NCI-H187 (cell line): ENCODE measurements at places on chromosomes 13 and 19.

GRCh38 chr19:50875795-50876422, 2.7 kb downstream of the KLK2 start:
- DNase-seq, result no peak

- DNase-seq, result no peak
Observed at GRCh38 chr19:58558623-58559274, 338 bp upstream of the UBE2M start.

- no peak for DNase-seq
Observed at GRCh38 chr13:110682746-110683145, 23.2 kb downstream of the CARS2 start.

DNA sequence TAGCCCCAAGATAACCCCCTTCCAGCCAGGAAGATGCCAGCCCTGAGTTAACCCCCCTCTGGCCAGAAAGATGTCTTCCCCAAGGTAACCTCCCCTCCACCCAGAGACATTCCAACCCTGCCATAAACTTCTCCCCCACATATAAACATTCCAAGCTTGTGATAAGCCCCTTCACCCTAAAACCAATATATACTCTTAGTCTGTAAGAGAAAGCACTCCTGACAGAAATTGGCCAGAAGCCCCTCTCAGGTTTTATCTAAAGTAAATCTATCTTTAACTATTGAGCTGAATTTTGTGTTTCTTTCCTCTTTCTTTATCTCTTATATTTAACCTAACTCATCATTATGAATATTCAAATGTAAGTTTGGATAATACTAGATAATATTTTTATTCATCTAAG, 1775.8 kb upstream of the MIR17HG start:
- no peak for DNase-seq

- no peak for DNase-seq
Observed at GRCh38 chr13:66543780-66544179, 686.4 kb downstream of the PCDH9 start.

DNA sequence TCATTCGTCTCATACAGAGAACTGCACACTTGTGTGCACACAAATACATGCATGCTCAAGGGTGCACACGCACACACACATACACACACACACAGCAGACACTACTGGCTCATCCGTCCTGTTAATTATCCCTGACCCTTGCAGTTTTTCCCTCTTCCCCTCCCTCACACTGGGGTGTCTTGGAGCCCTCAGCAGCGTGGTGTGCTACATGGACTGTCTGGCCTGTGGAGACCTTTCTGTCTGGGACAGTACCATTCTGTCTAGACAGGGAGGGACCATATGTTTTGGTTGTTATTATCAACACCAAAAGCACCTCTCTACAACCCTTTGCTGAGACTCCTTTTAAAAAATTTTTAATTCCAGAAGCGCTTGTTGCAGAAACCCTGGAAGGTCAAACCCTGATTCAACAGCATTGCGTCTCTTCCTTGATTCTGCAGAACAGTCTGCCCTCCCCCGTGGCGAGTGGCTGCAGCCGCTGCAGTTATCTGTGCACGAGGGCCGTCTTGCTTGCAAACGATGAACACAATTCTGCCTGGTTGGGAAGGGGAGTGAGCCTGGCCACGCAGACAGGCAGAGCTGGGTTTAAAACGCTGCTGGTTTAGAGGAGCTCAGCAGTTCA, 374.0 kb downstream of the IRS2 start:
- DNase-seq, result peak; percentile 84

DNA sequence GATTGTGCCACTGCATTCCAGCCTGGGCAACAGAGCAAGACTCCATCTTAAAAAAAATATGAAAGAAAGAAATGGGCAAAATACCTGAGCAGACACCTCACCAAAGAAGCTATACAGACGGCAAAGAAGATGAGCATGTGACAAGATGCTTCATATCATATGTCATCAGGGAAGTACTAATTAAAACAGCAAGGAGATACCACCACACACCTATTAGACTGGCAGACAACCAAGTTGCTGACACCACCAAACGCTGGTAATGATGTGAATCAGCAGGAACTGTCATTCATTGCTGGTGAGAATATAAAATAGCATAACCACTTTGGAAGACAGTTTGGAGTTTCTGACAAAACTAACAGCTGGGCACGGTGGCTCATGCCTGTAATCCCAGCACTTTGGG, 11.5 kb upstream of the TFDP1 start:
- DNase-seq, result no peak

DNA sequence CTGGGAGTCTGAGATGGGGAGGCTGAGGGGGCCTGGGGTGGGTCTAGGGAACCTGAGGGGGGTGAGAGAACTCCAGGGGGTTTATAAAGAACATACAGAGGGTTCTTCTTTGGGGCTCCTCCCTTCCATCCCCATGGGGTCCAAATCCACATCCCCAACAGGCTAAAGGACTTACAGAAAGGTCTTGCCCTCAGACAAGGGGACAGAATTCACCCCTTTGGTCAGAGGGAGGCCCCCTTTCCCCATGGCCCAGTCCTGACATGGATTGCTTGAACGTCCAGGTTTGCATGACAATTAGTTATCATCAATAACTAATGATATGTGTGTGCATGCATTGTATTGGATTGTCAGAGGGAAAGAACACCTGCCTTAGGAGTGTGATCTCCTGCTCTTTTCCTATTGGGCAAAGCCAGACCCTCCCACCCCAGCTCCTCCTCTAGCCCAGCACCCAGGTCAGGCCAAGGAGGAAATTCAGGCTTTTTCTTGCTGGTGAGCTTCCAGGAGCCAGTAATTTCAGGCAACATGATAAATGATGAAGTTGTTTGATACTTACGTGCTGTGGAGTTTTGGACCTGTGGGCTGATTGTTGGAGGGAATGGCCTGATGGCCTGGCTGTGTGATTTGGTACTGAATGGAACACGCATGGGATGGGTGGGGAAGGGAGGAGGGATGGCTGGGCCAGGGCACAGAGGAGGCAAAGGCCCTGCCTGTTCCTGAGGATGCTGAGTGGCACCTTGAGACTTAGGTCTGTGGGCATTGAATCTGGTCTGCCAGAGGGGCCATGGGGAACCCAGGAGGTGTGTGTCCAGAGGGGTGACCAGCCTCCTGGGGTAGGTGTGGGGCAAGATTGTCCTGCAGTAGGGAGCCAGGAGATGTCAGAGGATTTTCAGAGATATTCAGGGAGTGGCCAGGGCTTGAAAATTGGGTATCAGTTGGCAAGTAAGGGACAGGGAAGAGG, 1.1 kb downstream of the KLHL26 start:
- no peak for DNase-seq

DNA sequence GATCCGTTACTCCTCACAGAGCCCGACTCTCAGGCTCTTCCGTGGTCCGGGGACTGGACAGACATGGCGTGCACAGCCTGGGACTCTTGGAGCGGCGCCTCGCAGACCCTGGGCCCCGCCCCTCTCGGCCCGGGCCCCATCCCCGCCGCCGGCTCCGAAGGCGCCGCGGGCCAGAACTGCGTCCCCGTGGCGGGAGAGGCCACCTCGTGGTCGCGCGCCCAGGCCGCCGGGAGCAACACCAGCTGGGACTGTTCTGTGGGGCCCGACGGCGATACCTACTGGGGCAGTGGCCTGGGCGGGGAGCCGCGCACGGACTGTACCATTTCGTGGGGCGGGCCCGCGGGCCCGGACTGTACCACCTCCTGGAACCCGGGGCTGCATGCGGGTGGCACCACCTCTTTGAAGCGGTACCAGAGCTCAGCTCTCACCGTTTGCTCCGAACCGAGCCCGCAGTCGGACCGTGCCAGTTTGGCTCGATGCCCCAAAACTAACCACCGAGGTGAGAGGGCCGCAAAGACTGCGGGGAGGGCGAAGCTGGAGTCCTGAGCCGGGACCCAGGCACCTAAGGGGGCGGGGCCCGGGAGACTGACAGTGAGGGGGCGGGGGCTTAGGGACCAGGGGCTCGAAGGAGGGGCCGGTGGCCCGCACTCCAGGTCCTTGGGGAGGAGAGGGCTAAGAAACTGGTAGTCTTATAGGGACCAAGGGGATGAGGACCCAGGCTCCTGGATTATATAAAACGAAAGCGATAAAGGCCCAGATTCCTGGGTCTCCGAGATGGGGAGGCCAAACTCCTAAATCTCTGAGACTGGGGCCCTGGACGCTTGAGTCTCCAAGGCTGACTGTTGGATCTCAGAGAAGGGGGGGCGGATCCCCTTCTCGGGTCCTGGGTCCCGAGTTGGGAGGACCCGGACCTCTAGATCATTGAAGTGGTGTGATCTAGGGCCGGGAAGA, 2.0 kb downstream of the ETV2 start:
- peak; percentile 86 for DNase-seq

DNA sequence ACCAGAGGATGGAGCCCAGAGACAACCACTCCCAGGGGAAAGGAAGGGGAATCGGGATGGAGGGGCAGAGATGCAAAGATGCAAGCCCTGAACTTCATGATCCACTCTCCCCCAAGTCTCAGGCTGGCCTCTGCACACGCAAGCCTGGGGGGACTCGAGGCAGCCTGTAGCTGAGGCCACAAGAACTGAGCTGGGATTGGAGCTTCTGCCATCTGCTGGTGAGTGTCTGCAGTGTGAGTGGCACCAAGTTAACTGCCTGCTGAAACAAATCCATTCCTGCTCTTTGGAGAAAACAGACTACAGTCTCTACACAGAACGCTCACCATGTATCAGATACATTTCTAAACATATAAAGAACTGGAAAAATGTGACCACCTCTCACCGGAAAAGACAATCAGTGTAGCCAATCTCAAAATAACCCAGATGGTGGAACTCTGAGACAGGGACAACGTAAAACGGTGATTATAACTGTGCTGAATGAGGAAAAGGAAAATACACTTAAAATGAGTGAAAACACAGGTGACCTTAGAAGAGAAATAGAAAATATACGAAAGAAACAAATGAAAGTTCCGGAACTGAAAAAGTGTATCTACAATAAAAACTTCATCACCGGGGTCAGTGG, 62.1 kb downstream of the KLF2 start:
- no peak for DNase-seq

DNA sequence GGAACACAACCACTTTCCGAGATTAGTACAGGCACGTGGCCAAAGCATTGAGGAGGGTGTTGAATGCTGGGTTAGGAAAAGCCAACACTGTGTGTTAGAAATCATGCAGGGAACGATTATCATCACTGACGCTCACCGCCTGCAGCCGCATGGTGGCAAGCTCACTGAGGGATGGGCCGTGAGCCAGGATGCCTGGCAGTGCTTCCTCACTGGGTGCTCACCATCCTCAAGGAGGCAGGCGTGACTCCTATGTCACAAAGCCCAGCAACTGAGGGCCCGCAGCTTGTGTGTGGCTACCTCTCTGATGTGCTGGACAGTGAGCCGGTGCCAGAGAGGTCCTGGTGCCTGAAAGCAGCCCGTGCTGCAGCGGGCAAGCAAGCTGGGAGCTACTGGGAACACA, 30.4 kb upstream of the TIMM44 start:
- DNase-seq, result no peak

DNA sequence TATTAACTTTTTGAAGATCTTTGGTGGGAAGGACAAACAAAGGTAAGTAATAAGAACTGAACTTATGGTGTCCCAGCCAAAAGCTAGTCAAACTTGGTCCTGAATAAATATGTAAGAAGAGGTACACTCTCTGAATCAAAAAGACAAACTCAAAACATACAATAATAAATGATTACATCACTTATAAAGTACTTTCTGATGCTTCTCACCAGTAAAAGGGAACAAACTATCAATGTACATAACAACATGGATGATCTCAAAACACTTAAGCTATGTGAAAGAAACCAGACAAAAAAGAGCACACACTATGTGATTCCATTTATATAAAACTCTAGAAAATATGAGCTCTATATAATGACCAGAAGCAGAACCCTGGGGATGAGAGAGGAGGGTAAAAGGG, 138.3 kb downstream of the VWA8 start:
- DNase-seq, result no peak

DNA sequence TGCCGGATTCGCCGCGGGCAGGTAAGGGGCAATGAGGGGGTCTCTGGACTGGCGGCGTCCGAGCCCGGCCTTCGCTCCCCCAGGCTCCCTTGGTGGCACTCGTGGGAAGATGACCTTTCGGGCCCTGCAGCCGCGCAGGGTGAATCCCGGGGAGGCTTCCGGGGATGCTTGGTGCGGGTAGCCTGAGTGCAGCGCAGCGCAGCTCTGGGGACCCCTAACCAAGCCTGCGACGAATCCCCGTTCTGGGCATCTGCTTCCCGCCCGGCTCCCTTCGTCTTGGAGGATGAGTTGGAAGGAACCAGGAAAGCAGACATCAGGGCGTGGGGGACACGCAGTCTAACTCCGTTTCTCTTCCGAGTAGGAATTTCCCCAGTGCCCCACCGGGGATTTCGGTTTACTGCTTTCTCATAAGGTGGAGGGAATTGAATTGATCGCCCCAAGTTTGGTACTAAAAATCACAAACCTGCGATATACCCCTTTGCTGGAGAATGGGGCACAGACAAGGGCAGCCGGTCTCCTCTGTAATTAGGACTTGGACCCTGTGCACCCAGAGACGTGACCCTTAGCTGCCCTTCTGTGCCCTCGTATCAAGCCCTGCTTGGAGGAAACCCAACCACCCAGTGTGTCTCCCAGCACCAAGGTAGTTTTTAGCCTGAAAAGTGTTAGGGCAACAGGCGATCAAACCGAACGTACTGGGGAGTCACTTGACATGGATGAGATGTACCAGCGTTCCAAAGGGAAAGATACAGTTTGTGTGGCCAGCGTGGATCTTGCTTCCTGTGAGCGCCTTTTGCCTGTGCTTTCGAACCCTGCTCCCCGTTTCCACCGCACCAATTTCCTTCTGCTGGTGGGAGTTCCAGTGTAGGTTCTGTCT, 1.0 kb downstream of the GPC5 start:
- no peak for DNase-seq

DNA sequence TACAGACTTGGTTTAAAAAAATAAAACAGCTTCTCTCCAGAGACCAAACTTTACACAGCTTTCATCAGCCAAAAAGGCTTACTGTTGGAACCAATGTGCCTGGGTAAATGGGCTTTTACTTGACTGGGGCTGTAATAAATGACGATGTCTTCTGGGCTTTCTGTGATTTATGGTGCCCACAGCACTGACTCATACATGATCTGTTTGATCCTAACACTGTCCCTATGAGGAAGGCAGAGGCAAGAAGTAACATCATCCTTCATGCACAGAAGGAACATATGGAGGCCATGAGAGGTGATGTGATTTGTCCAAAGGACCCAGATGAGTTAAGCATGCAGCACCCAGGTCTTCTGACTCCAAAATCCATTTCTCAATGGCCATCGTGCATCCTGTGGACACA, 77.4 kb downstream of the DOCK9 start:
- no peak for DNase-seq

GRCh38 chr13:32381539-32381938, 46.4 kb downstream of the N4BP2L1 start:
- DNase-seq, result no peak

GRCh38 chr13:87078947-87079795, 592.0 kb upstream of the SLITRK5 start:
- DNase-seq, result no peak

- no peak for DNase-seq
Observed at GRCh38 chr13:25335856-25336255, 34.4 kb downstream of the NUP58 start.

DNA sequence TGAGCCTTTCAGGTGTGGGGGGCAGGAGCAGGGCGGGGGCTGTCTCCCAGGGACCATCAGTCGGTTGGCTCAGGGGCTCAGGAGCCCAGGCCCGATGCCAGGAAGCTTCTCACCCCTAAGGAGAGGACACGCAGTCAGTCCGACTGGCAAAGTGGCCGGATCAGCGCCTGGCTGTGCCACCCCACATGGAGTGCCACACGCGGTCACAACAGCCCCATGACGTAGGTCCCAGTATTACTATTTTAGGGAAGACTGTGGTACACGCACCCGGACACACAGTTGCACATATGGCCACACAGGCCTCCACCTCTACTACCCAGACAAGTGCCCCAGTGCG, 29.3 kb upstream of the GRTP1 start:
- DNase-seq, result no peak
